ENCODE measurements at places on chromosomes 4 and X.

DNA sequence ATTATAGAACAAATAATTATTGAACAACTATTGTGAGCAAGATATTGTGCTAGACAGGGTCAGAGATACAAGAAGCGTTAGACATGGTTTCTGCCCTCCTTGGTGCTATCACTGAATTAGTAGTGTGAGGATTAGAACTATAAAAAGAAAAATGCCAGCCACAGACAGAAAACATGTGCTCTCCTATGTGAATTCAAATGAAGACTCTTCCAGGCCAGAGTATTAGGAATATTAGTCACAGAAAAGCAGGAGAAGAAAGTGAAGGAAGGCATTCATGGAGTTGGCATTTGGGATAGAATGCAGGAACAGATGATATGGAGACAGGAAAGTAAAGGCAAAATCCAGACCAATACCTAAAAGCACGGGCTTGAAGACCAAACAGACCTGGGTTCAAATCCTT, 179.6 kb upstream of the TENM3 start:
- no peak for DNase-seq

- DNase-seq, result no peak
Observed at GRCh38 chrX:123833387-123833786, 26.5 kb upstream of the XIAP start.

DNA sequence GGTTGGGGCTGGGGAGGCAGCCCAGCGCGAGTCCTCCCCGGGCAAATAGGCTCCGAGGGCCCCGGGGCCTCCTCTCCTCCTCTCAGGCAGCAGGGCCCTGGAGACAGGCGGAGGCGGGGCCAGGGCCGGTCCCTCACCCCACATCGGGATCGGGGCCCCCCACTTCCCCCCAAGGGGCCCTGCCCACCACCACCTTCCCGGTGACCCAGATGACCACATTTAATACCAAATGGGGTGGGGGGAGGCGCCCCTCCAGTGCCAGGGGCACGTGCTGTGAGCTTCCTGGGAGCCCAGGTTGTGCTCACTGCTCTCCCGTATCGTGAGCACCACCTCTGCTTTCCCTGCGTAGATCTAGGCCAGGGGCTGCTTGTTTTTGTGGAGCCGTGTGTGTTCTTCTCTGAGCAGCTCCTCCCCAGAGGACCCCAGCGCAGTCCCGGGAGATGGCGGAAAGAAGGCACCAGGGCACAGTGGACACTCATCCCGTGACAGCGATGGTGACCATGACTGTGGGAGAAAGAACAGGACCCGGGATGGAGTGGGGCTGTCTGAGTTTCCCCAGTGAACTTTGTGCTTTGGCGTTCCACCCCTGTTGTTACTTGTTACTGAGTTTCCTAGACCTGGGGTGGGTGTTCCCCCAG, 2.1 kb downstream of the PNMA6A start:
- DNase-seq, result no peak

GRCh38 chrX:45710081-45710801, 509.6 kb upstream of the DIPK2B start:
- DNase-seq, result no peak

GRCh38 chrX:130974323-130974722, 71.3 kb upstream of the ENOX2 start:
- no peak for DNase-seq

DNA sequence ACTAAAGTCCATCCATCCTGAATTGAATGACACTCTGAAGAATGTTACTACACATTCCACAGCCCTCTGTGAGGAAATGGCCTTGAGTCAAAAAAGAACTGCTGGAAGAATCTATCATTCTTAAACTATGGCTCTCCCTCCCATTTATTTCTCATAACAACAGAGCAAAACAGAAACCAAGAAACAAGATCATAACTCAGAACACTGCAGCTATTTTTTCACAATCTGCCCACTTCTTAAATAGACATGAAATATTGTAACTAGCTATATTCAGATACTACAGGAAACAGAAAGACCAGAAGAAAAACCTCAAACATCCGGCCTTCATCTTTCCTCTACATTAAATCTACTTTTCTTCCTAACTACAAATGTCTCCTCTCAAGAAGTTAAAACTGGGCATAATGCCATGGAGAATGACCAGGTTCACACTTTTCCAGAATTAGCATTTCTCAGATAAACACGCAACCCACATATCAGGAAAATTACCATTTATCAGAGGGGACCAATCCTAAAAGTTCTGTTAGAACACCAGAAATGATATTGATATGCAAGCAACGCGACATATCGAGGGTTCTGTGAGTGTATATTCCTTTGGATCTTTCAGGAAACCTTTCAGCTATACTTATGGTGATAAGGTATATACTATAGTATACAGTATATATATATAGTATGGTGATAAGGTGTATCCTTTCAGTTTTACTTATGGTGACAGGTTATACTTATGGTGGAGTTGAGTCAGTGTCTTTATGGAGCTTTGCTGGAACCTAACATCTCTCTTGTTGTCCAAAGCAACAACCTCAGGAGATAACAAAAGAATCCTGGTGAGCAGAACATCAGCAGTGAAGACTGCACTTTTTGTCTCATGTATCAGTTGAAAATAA, 60.4 kb upstream of the IRF2 start:
- peak; percentile 20 for DNase-seq

GRCh38 chrX:14670819-14671218, 141.5 kb downstream of the GLRA2 start:
- no peak for DNase-seq

DNA sequence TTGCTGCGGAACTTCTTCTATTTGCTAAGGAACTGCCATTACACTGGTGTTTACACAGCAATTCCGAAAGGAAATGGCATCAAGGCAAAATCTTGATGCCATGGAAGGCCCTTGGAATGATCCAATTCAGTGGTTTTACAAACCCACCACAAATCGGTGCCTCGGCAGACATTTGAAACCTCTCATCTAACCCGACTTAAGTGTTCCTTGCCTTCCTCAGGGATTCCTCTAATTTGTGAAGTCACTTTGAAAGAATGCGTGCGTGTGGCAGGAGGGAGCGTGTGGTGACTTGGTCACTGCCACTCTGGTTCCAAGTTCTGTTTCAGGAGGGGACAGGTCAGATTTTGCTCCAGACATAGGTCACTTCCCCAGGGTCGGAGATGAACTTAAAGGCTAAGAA, 4.8 kb downstream of the NOP14 start:
- DNase-seq, result no peak

DNA sequence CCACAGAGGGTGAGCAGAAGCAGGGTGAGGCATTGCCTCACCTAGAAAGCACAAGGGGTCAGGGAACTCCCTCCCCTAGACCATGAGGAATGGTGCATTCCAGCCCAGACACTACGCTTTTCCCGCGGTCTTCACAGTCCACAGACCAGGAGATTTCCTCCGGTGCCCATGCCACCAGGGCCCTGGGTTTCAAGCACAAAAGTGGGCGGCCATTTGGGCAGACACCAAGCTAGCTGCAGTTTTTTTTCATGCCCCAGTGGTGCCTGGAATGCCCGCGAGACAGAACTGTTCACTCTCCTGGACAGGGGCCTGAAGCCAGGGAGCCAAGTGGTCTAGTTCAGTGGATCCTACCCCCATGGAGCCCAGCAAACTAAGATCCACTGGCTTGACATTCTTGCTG, 12.8 kb downstream of the NAP1L3 start:
- DNase-seq, result no peak

DNA sequence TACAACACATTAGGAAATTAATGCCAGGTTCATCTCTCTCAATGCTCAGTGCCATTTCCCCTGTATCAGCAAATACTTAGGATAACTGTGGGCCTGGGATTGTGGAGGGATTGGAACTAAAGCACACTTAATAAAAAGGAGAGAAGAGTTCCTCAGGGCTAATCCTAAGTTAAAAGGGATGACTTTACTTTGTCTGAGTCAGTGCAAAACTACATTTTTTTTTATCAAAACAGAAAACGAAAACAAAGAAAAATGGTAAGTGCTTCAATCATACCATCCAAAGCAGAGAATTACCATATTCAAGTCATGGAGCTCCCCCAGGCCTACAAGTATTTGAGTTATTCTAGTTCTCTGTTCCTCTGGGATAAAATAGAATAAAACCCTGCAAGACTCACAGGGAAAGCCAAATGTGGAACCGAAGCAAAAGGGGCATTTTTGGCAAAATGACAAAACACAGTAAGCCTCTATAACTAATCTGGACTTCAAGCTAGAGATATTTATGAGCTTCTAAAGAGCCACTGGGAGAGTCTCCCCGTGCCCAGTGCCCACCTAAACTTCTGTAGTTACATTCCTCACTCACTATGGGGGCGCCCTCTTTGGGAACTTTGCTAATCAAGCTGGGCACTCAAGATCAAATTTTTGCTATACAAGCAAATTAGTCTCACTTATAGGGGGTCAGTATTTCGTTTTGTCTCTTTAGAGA, 53.4 kb downstream of the PALLD start:
- no peak for DNase-seq

GRCh38 chrX:13397878-13398818, 78.3 kb upstream of the ATXN3L start:
- DNase-seq, result no peak

- no peak for DNase-seq
Observed at GRCh38 chrX:136196691-136197155, 49.4 kb downstream of the FHL1 start.

GRCh38 chr4:1570291-1571164, 113.6 kb downstream of the FAM53A start:
- no peak for DNase-seq

- DNase-seq, result no peak
Observed at GRCh38 chrX:129077424-129078170, 445.7 kb downstream of the SMARCA1 start.

GRCh38 chrX:13855689-13856450, 39.0 kb upstream of the GPM6B start:
- no peak for DNase-seq

DNA sequence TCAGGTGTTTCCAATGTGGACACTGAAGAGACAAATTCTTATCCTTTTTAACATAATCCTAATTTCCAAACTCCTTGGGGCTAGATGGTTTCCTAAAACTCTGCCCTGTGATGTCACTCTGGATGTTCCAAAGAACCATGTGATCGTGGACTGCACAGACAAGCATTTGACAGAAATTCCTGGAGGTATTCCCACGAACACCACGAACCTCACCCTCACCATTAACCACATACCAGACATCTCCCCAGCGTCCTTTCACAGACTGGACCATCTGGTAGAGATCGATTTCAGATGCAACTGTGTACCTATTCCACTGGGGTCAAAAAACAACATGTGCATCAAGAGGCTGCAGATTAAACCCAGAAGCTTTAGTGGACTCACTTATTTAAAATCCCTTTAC, 18.6 kb downstream of the TLR7 start:
- no peak for DNase-seq

DNA sequence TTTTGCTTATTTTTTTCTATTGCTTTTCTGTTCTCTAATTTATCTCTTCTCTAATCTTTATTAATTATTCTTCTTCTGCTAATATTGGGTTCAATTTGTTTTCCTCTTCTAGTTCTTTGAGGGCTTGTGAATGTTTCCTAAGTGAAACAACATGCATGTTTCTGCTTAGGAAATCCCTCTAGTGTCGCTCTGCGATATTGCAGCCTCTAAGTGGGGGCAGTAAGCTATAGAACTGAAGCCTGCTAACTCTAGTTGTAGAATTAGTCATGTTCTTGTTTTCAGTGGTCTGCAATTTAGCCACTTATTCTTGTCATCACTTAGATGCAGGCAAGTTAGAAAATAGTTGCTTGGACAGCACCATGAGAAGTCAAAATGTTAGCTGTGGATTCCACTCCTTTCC, 222.6 kb downstream of the SPIN4 start:
- no peak for DNase-seq

DNA sequence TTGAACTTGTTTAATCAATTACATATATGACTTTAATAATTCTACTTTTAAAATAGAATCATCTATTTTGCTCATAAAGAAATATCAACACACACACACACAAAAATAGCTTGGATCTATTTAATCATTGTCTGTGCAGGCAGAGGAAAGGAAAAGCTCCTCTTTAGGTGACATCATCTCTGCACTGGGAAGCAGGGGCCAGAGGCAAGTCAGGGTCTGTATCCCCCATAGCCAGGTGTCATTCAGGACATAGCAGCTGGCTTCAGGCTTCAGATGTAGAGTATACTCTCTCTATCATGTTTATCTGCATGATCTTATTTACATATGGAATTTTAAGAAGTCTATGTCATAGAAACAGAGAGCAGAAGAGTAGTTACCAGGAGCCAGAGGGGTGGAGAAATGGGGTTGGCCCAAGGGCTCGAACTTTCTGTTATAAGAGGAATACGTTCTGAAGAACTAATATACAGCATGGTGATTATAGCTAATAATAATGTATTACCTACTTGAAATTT, 110.4 kb upstream of the LDB2 start:
- no peak for DNase-seq

GRCh38 chr4:992297-993110, 700 bp downstream of the SLC26A1 start:
- no peak for DNase-seq

- DNase-seq, result no peak
Observed at GRCh38 chrX:7441586-7441985, 293.6 kb upstream of the PUDP start.

- DNase-seq, result no peak
Observed at GRCh38 chr4:146835096-146835495, 110.6 kb downstream of the TTC29 start.

DNA sequence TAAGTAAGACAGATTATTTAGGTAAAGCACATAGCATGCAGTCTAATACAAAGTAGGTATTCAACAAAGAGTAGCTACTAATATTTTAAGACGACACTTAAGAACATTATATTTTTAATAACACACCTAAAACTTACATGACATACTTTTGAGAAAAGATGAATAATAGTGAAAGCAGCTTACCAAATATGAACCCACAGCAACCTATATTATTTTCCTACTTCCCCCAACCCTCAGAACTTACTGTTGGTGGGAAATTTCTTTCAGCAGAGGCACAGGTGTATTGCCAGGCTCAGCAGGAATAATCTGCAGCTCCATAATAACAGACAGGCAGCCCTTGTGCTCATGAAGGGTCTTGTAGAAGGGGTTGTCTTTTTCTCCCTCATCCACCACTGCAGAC, 498.9 kb downstream of the GLUD2 start:
- no peak for DNase-seq

Measured in right renal pelvis (tissue), 4 donors.